ENCODE measurements at places on chromosomes 2 and 18.
A peak's percentile ranks its signal among the peaks of the same experiment; 100 is the strongest.

- no peak for DNase-seq
Observed at GRCh38 chr2:82819951-82820350, 1639.1 kb downstream of the SUCLG1 start.

DNA sequence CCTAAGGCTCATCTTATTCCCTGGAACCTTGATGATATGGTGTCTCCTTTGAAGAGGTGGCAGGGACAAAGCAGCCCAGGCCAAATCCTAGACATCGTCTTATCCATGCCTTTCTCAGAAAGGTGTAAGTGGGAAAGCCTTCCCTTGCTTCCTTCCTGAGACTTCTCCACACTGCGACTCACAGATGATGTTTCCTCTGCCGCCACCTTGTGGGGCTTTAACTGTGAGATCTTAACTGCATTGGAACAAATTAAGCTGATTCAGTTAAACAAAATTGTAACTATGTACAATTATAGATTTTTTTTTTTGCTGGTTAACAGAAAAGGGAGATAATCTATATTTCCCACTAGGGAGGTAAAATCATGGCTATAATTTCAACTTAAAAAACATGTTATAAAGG, 10.0 kb upstream of the GCA start:
- DNase-seq = peak; percentile 42

DNA sequence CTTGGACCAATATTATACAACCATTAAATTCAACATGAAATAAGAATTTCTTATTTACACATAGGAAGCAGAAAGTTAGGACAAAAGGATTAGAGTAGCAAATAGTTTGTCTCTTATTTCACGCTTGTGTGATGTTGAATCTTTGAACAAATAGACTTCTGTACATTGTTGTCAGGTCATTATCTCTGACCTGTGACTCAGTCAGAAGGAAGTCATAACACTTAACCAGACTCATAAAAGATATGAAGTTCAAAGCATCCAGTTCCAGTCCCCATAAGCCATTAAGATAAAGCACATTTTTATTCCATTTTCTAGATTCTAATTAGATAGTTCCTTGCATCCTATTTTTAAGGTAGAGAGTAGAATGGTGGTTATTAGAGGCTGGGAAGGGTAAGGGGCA, 130.8 kb downstream of the UPP2 start:
- no peak for DNase-seq

- no peak for DNase-seq
Observed at GRCh38 chr2:238512247-238512867, 85.6 kb downstream of the ASB1 start.

DNA sequence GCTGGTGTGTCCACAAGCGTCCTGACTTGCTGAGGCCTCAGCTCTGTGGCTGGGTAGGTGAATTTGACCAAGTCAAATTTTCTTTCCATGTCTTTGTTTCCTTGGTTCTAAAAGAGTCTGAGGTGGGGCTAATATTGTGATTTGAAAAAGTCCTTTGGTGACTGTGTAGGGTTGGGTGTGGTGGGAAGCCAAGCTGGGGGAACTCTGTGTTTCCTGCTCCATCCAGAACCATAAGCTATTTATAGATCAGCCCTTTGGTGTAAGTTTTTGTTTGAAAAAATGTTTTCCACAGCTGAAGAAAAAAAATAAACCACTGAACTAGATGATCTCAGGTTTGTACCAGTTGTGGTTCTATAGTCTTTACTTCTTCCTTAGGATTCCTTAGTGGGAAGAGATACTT, 462.7 kb downstream of the TGIF1 start:
- no peak for DNase-seq

GRCh38 chr18:59884351-59884750, 15.4 kb upstream of the PMAIP1 start:
- no peak for DNase-seq

- DNase-seq = no peak
Observed at GRCh38 chr2:241074901-241075540, 27.1 kb downstream of the MTERF4 start.

All from activated CD4-positive, alpha-beta T cell treated with anti-CD3 and anti-CD28 coated beads for 36 hours (primary cell).